ENCODE measurements at places on chromosomes 1 and 21. TPM values are rescaled to one million over a fixed set of nuclear protein-coding genes. Genes with fewer than 3 reads are reported as not detected.

The ICOSLG gene
- total RNA-seq, result 3.0 TPM

The RYR2 gene
- total RNA-seq, result 0.81 TPM

The NRAS gene
- 28.7 TPM for total RNA-seq

The MAP1LC3C gene
- total RNA-seq, result 1.5 TPM

The EPHB2 gene
- total RNA-seq, result 50.6 TPM

The OR2L13 gene
- 0.43 TPM for total RNA-seq

The ATP6V1G3 gene
- not detected for total RNA-seq

The AGBL4 gene
- total RNA-seq, result 2.9 TPM

The SPSB1 gene
- 4.4 TPM for total RNA-seq

The SYCP1 gene
- 0.15 TPM for total RNA-seq

The ADAMTS5 gene
- total RNA-seq, result 1.9 TPM

GRCh38 chr1:229651546-229651945, 25.5 kb downstream of the URB2 start:
- no peak for ATAC-seq

DNA sequence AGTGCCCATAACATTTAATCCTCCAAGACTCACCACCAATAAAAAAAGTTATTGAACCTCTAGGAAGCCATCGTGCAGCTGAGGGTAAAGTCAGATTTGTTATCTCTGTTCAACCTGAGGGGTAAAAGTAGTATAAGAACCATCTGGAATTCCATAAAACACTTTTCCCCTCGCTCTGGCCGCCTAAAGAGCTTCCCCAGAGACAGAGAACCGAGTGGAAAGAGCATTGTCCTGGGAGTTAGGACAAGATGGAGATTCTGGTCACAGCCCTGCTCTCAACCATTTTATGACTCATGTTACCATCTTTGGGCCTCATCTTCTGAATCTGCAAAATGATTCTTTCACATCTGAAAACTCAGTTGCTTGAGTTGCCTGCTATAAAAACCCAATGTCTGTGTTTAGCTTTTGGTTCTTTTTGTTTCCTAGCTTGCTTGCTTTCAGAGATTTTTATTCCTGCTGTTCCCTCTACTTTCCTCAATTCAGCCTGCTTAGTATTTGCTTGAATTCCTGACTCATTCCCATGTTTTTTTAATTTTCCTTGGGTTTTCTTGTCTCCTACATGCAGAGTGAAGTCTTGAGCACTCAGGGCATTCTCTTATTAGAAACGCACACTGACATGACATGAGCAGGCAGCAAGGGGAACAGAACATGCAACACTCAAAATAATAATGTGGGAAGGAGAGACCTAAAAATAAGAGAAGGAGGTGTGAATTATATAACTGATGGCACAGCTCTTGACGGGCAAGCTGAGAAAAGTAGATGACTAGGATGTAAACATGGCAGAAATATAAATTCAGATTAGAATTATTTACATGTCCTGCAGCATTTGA, 1.7 kb downstream of the EPHX4 start:
- no peak for ATAC-seq

DNA sequence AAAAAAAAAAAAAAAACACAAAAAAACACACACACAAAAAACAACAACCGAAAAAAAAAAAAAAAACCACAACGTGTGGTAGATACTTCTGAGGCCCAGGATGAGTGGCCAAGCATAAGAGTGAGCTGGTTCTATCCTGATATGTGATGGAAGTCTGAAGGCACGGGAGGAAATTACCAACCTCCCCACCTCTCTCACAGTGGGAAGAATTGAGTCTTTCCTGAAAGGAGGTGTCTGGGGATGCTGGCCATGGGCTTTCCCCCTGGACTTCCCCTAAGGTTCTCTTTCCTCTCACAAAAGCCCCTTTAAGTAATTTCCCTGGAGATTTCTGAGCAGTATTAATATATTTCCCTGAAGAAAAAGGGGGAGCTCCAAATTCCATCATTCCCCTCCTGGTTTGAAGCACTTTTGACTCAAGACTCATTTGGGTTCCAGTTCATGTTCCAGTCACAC, 5.2 kb downstream of the TMCC2 start:
- no peak for ATAC-seq

- ATAC-seq, result no peak
These were observed 219.5 kb downstream of the URB2 start for GRCh38 chr1:229845410-229846138.

DNA sequence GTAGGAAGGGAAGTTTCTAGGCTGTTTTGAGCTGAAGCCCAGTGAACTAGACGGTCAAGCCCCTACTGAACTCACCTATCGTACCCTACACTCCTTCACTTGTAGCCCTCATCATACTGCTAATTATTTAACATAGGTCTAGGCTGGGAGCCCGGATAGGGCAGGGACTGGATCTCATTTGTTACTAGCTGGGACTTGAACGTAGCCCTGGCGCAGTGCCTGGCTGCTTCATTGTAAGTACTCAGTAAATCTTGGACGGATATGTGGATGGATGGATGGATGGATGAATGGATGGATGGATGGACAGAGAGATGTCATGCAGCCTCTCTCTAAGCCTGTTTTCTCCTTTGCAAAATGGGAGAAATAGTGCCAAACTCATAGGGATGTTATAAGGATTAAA, 129.2 kb downstream of the EPHB2 start:
- ATAC-seq, result no peak

GRCh38 chr1:71222668-71223067, 141.8 kb upstream of the ZRANB2 start:
- no peak for ATAC-seq

DNA sequence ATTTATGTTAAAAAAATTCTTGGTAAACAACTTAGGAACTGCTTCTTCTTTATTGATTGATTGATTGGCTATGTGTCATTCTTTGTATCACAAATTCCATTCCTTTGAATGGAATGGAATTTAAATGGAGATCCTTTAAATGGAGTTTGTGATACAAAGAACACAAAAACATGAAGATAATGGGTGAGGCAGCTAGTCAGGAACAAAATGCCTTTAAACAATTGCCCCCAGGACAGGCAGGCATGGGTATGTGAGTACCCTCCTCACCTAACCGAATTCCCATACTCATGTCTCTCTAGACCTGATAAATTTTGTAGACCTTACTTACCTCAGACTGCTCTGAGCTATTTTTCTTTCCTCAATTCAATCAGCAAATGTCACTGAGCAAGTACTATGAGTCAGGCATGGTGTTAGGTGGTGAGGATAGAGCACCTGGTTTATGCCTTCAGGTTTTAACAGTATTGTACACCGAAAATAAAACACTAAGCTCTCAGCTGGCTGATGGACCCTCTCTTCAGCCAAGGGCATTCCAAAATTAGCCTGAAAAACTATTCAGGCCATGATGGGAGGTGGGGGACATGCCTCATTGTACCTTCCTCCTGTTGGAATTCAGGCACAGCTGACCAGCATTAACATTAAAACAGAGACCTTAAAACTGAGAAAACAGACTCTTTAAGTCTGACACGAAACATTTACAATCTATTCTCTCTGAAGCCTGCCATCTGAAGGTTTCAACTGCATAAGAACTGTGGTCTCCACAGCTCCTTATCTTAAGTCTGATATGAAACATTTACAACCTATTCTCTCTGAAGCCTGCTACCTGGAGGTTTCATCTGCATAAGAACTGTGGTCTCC, 58.9 kb downstream of the OLFML3 start:
- no peak for ATAC-seq

DNA sequence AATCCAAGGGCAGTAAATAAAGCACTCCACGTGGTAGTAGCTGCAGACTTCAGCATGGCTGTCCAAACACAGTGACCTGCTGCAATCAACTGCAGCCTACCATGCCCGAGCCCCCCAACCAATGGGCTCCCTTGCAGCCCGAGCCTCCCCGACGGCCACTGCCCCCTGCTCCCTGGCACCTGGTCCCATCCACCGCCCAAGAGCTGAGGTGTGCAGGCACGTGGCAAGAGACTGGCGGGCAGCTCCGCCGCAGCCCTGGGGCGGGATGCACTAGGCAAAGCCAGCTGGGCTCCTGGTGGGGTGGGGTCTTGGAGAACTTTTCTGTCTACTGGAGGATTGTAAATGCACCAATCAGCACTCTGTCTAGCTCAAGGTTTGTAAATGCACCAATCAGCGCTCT, 57.6 kb upstream of the RGS2 start:
- no peak for ATAC-seq

DNA sequence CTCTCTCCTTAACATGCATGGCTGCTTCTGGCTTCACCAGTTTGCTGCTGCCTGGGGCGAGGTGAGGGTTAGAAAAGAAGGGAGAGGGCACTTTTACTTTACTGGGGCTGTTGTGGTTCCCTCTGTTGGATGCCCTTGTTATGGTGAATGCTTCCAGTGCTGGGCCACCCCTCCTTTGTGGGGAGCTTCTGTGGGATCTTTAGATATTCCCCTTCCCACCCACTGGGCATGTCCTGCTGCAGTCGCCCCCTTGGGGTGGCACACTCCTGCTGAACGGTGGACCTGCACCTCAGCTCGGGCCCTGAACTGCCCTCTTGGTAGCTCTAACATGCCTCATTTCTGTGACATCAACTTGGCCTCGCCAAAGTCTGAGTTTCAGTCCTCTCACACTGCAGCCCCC, 6.0 kb downstream of the TNN start:
- no peak for ATAC-seq

DNA sequence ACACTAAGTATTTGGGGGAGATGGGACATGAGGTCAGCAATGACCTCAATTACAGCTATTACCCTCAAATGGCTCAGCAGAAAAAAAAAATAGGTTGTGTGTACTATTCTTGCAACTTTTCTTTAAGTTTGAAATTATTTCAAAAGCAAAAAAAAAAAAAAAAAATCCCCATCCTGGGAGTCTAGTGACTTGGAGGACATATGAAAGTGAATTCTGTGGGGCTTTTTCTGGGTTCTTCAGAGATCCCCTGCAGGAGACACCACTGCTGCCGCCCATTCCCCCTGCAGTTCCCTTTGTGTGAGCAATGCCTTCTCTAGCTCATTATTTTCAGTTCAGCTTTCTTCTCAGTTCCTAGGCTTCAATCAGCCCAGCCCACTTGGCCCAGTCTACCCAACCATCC, 16.7 kb downstream of the HSD11B1 start:
- no peak for ATAC-seq

GRCh38 chr1:9746211-9746610, 77.6 kb downstream of the CLSTN1 start:
- no peak for ATAC-seq

DNA sequence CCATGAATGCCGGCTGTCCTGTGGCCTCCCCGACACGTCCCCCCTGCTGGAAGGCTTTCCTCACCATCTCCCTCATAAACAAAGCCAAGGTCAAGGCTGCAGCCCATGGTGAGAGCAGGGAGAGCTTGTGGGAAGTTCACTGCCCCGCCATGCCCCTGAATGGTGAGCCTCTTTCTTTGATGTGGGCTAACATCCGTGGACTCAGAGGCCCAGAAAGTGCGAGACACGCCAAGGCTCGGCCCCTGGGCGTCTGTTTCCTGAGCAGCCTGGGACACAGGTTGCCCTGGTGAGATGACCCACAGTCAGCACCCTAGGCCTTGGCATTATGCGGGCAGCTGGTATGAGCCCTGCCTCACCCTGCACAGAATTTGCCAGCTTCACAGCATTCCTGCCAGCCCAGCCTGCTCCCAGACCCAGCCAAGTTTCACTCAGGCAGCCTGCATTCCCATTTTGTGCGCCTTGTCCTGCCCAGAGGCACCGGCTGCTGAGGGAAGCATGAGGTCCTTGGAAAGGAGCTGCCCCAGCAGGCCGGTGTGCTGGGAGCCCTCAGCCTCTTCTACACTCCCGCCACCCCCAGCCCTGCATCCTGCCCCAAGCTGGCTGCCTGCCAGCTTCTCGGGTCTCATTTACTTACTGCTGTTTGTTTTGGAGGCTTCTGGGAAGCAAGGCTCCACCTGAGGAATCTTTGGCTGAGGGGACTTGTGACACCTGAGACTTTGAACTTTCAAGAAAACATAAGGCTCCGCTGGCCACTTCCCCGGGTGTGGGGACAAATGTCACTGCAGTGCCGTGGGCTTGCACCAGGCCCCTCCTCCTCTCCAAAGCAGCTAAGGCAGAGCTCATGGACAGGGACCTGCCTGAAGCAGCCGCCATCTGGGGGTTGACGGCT, 31.9 kb downstream of the NEK2 start:
- peak; percentile 89 for ATAC-seq

DNA sequence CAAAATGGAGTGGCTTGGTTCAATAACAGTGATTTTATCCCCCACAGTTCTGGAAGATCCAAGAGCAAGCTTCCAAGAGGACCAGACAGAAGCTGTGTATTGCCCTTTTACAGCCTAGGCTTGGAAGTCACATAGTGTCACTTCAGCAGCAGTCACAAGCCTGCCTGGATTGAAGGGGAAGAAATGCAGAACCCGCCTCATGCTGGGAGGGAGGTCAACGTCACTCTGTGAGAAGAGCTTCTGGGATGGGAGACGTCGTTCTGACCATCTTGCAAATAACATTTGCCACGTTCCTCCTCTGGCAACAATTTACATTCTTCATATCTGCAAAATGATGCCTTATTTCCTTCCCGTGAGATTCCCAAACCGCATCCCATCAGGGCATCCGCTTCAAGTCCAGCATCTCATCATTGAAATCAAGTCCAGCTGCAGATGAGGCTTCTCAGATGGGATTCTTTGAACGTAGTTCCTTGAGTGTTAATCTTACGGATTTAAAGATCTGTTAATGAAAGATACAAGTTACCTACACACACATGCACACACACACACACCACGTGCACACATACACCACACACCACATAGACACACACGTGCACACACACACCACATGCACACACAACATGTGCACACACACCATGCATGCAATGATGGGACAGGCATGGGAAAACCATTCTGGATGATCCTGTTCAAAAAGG, 23.9 kb upstream of the KIF1B start:
- no peak for ATAC-seq

DNA sequence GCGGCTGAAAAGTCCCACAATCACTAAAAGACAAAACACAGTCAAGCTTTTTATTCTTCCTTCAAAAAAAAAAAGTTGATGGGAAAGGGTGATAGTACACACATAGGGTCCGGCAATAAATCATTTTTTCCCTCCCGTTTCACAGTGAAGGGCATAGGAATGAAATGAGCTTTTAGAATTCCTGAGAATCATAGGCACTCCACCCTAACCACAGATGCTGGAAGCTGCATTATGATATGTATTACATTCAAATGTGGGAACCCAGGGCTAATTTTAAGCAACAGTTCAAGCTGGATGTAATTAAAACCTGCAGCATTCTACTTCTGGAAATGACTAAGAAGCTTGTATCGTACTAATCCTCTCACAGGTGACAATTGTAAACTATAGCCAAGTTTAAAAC, 75.7 kb upstream of the KCNJ15 start:
- no peak for ATAC-seq

- ATAC-seq, result no peak
These were observed 20.1 kb downstream of the ERI3 start for GRCh38 chr1:44334968-44335367.

DNA sequence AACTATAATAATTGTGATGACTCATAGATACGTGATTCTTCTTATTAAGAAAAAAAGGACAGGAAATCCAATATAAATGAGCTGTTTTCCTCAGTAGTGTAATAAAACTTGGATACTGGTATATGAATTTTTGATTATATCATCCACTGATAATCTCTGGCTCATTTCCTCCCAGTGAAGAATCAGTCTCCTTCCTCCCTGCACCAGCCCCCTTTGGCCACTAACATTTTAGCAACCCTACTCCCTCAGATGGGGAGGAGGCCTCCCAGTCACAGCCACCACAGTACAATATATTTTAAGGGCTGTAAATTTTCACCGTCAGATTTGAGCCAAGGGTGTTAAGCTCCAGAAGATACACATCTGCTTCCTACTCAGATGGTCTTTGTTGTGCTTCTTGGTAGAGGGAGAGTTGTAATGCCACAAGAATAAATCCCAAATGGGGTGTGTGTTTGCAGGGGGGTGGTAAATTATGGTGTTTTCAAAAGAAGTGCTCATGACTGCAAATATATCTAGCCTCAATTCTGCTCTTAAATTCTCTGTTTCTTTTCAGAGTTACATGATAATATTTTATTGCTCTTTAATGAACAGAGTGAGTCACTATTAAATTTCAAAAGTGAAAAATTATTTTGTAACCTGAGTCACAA, 153.5 kb downstream of the HLX start:
- no peak for ATAC-seq

Measured in motor neuron (in vitro differentiated cells).